ENCODE measurements at places on chromosomes 11 and 22.

GRCh38 chr22:42961810-42962209, 53.1 kb downstream of the PACSIN2 start:
- no peak for DNase-seq

DNA sequence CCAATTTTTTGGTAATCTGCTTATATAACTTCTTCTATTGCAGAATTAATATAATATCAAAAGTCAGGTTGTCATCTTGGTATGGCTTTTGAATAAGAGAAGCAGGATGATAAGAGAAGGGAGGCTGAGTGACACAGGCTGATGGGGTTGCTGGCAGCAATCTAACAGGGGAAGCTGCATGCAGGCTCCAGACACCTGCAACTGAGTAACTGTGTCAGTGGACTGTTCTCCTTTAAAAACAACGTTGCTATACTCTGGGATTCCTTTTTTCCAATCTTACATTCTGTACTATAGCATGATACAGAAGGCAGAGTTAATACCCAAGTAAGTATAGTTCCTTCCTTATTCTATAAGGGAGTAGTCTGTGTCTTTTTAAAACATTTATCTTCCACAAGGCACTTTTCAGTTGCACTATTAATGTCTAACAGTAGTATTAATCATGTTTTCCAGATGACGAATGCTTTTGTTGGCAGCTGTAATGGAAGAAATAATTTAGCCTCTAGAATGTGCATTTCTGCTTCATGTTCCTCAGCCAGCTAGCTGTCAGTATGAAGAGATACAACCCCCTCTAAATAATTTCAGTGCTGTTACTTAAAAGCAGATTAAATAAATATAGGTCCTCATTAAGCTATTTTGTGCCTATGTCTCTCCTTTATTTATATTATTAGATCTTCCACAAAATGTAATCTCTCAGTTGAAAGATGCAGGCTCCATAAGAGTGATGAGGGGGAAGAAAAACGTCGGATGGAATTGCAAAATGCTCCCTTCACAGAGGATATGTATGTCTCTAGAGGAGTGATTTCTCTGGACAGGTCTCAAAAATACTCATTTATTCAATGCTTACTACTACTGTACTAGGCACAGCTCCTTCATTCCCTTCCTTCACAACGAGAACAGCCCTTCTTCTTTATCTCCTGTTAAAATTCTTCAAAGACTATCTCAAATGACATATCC, 50.8 kb downstream of the ATG16L2 start:
- no peak for DNase-seq

GRCh38 chr11:75968021-75968625, 153.1 kb downstream of the UVRAG start:
- DNase-seq = no peak

DNA sequence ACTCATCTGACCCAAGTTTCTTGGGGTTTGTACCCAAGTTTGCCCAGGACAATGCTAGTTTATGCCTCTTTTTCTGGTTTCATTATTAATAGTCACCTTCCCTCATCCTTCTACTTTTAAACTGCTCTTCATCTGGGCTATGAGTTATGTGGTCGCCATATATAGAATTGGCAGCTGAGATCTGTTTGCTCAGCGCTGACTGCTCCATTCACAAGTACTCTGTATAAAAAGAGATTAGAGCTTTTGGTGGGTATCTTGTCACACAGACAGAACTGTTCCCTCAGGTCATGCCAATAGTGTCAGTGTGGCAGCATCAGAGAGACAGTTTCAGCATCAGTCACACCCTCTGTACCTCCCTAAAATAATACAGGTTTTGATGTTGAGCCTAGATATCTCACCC, 326.0 kb downstream of the RAB38 start:
- DNase-seq = no peak

- no peak for DNase-seq
These were observed 44.0 kb upstream of the OPCML start for GRCh38 chr11:133576351-133576750.

- no peak for DNase-seq
These were observed 130.4 kb downstream of the HIPK3 start for GRCh38 chr11:33387581-33387980.

- no peak for DNase-seq
These were observed 1734.0 kb upstream of the RAG2 start for GRCh38 chr11:38332046-38332445.

Data from sciatic nerve (tissue), 2 donors.